CD4-positive, alpha-beta T cell treated with Interleukin-17A for 4 hours (primary cell): ENCODE measurements at places on chromosomes 6 and 20.

DNA sequence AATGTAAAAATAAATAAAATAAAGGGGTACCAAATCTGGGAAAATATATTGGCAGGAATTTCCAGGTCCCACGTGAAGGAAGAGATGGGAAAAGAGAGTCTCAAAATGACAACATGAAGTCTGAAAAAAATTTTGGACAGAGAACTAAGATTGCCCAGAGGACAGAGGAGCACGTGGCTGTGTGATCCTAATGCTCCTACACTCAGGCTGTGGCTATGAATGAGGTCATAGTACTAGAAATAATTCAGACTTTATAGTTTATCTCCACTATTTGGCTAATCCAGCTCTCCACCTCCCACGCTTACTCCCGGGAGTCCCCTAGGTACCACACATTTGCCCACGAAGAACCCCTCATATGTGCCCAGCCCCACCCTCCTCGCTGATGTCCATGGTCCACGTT, 42.8 kb upstream of the STMND1 start:
- no peak for DNase-seq

DNA sequence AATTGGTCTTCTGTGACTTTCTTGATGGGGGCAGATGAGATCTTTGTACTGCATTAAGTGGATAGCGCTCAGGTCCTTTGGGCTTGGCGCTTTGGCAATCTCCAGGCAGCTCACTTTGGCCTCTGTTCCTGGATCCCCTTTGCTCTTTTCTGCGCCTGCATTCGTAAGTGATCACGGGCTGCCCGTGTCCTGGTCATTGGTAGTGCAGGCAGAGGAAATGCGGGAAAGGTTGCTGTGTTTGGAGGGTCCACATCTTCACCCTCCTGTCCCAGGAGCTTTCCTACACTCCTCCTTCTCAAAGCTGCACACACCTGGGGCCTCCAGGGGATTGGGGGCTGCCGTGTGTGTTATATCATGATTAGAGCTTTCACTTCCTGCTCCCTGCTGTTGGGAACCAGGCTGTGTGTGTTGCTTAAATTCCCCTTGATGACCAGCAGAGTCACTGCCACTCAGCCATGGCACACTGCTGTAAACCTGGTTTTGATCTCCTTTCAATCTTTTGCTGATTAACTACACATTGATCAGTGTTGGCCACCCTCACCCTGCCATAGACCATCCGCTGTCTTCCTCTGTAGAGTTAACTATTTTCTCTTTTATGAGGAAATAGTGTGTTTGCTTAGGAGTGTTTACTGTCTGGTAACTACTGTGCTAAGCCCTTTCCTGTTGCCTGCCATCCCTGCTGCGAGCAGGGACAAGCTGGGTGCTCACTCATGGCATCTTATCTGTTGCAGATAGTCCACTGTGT, 13.0 kb upstream of the SNHG17 start:
- no peak for DNase-seq

GRCh38 chr20:62063315-62063980, 2.2 kb downstream of the TAF4 start:
- DNase-seq = no peak

DNA sequence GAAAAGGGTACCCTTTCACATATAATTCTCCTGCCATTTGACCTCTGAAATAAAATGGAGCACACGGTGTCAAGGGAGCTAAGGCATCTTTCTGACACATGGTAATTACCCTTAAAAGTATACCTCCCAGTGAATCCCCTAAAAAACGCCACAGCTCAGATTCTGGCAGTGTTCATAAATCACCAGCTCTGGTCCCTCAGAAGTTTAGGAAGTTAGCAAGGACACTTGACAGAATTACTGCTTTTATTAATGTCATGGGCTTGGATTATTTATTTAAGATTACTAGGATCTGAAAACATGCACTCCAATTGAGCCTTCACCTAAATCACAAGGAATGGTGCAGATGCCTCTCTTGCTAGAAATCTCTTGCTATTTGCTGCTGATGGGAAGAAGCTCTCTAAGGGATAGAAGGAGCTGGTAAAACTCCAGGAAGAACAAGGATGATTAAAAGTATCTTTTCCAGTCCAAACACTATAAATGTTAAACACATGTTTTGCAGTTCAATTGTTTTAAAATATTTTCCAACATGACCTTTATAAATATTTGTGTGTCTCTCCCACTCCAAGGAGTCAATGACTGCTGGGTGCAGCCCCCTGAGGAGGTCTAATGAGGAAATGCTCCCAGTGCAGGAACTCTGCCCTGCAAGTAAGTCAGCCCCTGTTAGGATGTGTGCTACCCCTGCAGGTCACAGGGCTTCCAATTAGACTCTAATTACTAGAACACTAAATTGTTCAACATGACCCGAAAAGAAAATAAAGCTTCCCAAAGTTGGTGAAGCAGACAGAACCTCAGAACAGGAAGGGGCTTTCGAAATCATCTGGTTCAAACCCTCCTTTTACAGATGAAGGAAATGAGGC, 230.3 kb downstream of the TFAP2A start:
- DNase-seq = no peak

GRCh38 chr20:63502671-63503172, 3.8 kb upstream of the EEF1A2 start:
- no peak for DNase-seq

DNA sequence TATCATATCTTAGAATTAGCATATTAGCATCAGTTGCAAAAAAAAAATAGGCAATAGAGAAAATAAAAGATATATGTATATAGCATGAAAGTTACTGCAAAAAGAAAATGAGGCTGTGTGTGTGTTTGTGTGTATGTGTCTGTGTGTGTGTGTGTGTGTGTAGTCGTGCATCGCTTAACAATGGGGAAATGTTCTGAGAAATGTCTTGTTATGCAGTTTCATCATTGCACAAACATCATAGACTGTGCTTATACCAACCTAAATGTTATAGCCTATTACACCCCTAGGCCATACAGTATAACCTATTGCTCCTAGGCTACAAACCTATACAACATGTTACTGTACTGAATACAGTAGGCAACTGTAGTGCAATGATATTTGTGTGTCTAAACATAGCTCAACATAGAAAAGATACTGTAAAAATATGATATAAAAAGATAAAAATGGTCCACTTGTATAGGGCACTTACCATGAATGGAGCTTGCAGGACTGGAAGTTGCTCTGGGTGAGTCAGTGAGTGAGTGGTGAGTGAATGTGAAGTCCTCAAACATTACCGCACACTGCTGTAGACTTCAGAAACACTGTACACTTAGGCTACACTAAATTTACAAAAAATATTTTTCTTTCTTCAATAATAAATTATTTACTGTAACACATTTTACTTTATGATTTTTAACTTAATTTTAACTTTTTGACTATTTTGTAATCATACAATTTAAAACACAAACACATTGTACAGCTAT, 805.1 kb downstream of the KIF16B start:
- no peak for DNase-seq

DNA sequence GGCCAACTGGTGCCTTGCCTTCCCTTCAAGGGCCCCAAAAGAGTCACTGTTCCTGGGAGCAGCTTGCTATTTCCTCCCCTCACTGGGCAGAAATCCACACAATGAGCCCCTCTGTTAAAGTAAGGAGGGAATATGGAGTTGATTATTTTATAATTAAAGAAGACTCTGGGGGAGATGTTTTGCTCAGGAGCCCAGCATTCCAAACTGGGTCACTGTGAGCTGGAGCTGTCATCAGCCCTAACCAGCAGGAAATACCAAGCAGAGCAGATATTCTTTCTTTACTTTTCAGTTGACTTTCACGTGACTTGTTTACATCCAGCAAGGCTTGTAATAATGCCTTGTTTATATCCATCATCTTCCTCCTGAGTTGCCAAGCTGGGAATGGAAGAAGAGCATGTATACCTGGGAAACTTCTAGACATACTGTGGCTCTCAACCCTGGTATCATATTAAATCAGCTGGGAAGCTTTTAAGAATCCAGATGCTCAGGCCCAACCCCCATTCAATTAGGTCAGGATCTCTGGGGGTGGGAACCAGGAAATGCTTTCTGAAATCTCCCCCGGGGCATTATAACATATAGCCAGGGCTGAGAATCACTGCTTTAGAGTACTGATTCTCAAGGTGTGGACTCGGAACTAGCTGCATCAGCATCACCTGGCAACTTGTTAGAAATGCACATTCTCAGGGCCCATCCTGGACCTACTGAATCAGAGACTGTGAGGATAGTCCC, 175.6 kb upstream of the MYLIP start:
- DNase-seq = no peak

GRCh38 chr20:41508335-41508734, 109.8 kb downstream of the CHD6 start:
- no peak for DNase-seq

DNA sequence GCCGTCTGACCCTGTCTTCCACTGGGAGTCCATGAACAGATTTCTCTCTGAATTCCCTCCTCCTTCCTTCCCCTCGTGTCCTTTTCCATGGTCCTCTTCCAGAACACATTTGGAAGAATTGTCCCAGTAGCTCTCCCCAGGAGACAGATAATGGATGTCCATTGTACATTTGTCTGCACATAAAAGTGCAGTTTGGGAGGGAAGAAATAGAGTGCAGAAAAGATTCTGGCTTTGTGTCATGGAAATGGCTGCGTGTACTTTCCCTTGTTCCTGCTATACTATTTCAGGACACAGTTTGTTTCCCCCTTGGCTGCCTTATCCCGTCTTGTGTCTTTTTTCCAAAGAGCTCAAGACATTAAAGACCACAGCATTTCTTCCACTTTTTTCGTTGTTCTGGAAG, 127.6 kb downstream of the SYNDIG1 start:
- DNase-seq = no peak

GRCh38 chr6:14118446-14118845, 874 bp downstream of the CD83 start:
- DNase-seq = peak; percentile 9

DNA sequence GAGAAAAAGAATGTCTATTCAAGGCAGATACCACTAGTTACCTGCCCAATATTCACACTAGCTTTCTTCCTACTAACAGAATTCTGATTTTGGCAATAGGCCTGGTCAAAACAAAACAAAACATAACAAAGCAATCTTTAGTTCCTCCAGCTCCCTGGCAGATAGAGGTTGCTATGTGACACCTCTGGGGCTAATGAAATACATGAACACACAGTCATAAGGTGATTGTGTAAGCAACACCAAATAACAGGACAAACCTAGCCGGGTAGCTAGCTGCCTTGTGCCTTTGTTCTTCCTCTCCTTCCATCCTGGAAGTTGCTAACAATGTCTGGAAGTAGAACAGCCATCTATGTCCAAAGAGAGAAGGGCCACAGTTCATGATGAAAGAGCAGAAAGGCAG, 6.0 kb upstream of the HMGN3 start:
- no peak for DNase-seq

DNA sequence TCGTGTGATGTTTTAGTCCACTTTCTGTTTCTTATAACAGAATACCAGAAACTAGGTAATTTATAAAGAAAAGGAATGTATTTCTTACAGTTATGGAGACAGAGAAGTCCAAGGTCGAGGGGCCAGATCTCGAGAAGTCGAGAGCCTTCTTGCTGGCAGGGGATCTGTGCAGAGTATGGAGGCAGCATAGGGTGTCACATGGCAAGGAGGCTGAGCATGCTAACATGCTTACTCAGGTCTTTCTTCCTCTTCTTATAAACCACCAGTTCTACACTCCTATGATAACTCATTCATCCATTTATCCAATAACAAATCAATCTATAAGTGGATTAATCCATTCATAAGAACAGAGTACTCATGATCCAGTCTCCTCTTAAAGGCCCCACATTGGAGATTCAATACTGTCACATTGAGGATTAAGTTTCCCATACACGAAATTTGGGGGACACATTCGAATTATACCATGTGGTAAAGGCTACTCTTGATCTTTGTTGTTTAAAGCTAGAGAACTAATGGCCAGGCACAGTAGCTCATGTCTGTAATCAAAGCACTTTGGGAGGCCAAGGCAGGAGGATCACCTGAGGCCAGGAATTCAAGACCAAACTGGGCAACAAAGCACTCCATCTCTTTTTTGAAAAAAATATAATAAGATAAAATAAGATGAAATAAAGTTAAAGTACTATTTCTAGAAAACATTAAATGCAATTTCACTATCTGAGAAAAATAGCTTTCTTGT, 2.1 kb downstream of the GOPC start:
- DNase-seq = no peak

DNA sequence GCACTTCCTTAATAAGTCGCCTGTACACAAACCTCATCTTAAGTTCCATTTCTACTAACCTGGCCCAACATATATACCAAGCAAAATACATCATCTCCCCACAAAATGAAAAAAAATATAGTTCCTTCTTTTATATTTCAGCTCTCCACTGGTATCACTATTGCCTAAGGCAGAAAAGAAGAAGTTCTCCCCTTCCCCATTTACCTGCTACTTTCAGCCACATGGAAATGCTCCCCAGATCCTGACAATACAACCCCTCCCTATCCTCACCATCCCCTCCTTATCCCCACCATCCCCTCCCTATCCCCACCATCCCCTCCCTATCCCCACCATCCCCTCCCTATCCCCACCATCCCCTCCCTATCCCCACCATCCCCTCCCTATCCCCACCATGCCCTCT, 175.7 kb downstream of the LINC00237 start:
- DNase-seq = no peak

GRCh38 chr20:36498386-36499179, 42.7 kb upstream of the MYL9 start:
- DNase-seq = no peak

GRCh38 chr20:24617757-24618450, 148.5 kb downstream of the SYNDIG1 start:
- DNase-seq = no peak

- DNase-seq = no peak
Measured at GRCh38 chr6:71888756-71889340, 2.5 kb downstream of the RIMS1 start.

DNA sequence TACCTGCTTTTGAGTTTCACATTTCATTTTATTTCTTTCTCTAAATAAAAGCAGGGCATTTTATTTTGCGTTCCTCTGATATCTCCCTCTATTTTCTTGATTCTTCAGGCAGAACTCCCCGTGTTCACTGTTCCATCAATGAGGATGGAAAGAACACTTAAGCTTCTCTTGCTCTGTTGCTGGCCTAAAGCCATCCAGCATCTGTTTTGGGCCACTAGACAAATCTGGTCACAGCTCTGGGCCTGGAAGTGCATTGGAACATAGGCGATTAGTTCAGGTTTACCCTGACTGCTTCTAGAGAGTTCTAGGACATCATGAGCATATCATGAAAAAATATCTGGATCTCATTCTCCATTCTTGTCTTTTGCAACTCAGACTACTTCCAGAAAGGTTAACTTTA, 611.2 kb downstream of the UTRN start:
- DNase-seq = no peak

DNA sequence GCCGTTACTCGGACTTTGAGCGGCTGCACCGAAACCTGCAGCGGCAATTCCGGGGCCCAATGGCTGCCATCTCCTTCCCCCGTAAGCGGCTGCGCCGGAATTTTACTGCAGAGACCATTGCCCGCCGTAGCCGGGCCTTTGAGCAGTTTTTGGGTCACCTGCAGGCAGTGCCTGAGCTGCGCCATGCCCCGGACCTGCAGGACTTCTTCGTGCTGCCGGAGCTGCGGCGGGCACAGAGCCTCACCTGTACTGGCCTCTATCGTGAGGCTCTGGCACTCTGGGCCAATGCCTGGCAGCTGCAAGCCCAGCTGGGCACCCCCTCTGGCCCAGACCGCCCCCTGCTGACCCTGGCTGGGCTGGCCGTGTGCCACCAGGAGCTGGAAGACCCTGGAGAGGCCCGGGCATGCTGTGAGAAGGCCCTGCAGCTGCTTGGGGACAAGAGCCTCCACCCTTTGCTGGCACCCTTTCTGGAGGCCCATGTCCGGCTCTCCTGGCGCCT, 7.2 kb downstream of the SNX21 start:
- DNase-seq = no peak

GRCh38 chr20:50595988-50596693, 86.0 kb downstream of the PTPN1 start:
- no peak for DNase-seq

- DNase-seq = no peak
Measured at GRCh38 chr20:50313827-50314677, 123.4 kb downstream of the CEBPB start.
